ENCODE measurements at places on chromosomes 1 and 21.

GRCh38 chr1:60130703-60131102 is 57.1 kb upstream of the C1orf87 start:
- DNase-seq, result no peak

DNA sequence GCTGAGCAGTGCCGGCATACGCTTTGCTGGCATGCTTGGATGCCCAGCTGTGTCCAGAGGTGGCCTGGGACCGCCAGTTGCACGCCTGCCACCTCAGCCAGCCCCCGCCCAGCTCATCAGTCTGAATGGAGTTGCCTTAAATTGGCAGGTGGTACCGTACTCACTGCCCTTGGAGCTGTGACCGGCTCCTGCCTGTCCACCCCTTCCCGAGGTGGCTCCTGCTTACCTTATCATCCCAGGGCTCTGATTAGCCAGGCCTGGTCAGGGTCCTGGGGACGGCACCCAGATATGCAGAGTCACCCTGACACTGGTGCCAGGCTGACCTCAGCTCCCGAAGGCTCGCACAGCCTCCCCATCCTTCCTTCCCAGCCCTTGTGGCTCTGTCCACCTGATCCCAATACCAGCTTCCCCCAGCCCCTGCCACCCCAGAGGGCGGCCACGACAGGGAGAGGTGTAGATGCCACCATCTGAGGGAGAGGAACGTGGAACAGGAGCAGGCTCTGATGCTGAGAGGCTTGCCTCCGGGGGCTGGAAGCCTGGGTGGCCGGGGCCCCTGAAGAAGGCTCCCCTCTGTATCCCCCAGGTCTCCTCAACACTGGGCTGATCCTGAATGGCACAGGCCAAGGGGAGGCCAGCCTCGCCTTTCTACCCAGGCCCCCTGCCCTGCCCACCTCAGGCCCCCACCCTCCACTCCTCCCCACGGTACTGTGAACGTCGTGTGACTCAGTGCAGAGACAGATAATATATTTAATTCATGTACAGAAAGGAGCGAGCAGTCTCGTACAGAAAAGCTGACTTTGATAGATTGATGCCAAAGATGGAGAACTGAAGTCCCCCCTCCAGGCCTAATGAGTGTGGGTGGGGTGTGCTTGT is 27.8 kb downstream of the CDK18 start:
- no peak for DNase-seq

DNA sequence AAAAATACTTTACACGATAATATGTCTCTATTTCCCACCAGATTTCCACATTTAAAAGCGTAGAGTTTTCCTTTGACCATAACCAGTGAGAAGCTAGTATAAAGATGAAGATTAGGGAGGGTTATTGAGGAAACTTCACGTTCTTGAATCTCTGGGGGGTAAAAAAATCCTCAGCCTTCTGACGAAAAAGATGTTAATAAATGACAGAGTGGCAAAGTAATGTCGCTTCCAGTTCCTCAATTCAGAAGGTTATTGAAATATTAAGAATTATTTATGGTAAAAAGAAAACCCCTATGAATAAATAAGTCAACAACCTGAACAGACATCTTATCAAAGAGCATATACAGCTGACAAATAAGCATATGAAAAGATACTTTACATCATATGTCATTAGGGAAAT is 241.0 kb downstream of the GPATCH2 start:
- DNase-seq, result no peak

DNA sequence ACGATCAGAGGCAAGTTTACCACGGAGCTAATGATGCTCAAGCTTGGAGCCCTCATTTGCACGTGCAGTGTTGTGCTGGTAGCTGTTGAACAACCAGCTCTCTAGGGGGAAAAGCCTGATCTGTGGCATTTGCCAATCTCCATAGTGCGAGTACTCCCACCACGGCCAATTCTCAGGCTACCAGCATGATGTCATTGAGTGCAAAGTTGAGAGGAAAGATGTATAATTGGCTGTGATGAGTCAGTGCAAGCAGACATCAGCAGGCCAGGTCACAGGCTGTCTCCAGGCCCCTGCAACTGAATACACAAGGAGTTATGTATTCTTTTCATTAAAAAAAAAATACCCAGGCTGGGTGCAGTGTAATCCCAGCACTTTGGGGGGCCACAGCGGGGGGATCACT is 233.1 kb upstream of the VAMP3 start:
- DNase-seq, result no peak

GRCh38 chr1:109547463-109548320 is 723 bp upstream of the GNAI3 start:
- no peak for DNase-seq

DNA sequence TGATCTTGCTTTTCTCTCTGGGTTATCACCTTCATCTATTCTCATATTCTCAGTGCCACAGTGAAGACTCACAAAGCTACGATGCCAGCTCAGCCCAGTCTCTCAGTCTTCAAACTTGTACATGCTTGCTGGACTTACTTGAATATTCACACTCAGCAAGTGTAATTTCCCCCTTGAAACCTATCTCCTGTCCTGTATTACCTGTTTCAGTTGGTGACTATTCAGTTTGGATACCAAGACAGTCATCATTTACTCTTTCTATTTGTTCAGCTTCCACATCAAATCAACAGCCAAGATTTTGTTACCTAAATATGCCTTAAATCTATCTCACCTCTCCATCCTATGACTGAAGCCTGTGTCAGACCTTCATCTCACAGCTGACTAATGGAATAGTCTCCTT is 209.7 kb downstream of the LRRC7 start:
- DNase-seq, result no peak

- no peak for DNase-seq
These were observed 353.5 kb downstream of the ST6GALNAC3 start for GRCh38 chr1:76428028-76428427.

- DNase-seq, result no peak
These were observed 8.9 kb upstream of the RCAN3 start for GRCh38 chr1:24493785-24494184.

- DNase-seq, result no peak
These were observed 161.4 kb upstream of the LMO4 start for GRCh38 chr1:87167157-87167789.

DNA sequence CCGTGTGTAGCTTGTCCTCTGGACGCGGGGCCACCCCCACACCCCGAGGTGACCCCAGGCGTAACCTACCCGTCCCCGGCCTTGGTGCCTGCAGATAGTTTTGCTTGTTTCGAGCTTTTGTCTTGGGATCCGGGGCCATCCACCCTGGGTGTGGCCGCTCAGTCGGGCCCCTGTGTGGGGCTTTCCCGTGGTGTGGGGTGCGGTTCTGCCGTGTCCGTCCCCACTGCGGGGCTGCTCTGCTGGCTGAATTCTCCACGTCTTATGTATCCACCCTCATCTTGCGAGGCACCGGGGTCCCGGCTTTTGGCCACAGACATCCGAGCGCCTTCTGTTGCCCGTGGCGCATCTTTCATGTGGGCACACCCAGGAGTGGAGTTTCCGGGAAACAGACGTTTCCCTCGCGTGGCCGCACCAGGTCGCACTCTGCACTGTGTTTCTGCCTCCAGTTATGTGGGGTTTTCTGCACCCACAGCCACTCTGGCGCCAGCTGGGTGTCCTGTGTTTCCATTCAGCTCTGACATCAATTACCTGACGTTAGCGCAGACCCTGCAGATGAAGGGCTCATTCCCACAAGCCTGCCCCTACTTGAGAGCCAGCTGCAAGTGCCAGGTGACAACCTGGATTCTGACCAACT is 64.9 kb downstream of the PRKCZ start:
- DNase-seq, result no peak

GRCh38 chr1:227357171-227357926 is 39.1 kb upstream of the CDC42BPA start:
- DNase-seq, result no peak

GRCh38 chr1:205510951-205511330 is 6.5 kb downstream of the CDK18 start:
- DNase-seq, result no peak

DNA sequence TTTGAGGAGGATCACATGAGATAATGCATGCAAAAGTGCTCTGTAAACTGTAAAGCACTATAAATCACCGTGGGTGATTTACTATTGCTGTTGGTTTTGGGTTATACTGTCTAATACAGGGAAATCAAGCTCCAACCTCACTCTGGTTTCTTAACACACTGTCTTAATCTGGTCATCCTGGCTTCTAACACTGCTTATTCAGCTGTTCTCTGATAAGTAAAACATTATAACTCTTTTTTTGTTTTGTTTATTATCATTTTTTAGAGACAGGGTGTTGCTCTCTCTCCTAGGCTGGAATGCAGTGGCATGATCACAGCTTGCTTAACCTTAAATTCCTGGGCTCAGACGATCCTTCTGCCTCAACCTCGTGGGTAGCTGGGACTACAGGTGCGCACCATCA is 21.9 kb upstream of the LSM10 start:
- no peak for DNase-seq

GRCh38 chr1:32234792-32235191 is 12.2 kb upstream of the FAM167B start:
- DNase-seq, result no peak

DNA sequence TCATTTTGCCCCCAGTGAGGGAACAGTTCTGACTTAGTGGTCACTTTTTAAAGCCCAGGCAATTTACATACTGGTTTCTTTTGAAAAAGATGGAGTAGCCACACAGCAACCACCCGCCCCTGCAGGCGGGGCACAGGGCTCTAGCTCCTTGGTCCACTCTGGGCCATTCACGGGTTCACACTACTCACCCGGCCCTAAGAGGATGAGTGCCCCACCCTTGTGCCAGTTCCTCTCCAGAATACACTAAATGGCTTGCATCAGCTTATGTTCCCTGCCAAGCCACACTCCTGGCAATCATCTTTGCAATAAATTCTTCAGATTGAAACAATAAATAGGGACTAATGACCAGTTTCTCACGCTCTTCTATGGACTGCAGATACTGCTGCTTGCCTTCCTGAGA is 15.7 kb upstream of the ATP13A2 start:
- no peak for DNase-seq

DNA sequence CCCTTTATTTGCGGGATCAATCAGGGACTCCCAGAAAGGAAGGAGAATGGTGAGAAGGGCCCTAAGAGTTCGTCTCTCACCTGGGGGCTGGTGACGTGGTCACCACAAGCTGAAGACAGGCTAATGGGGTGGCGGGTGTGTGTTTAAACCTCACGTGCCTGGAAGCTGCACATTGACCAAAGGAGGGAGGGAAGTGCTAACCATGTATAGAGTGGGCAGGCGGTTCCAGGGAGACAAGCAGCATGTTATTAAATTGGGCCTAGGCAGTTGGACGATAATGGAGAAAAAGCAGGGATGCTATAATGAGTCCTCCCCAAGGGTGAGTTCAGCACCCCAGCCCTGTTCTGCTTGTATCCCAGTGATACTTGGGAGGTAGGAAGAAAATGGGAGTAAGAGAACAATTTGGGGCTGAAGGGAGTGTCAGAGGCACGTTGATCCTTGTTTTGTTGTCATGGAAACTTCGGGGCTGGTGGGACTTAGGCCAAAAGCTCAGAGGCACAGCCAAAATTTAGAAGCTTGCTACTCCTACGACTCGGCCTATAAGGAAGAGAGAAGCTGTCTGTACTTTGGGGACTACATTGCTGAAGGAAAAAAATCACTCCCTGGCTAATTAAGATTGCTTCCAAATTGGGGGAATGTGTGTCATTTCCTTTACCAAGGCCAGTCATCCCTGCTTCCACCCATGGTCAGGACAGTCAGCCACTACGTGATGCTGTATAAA is 33.2 kb upstream of the EPHA8 start:
- no peak for DNase-seq

DNA sequence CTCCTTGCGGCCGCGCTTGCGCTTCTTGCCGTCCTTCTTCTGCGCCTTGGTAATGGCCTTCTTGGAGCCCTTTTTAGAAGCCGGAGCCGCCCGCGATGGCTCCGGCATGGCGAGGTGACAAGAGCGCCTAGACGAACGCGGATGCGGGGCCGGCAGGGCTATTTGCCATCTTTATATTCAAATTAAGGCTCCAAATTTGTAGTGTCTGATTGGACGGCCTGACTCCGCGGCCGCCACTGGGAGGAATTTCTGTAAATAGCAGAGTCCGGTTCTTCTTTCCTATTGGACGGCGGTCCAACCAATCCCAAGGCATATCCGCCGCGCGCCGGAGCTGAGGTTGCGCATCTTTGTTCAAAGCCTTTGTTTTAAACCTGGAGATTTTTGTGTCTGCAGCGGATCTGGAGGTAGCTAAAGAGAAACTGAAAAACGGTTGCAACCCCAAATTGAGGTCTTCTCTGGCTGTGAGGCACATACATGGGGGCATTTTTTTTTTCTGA is 22.6 kb upstream of the RNF187 start:
- DNase-seq, result peak; percentile 41

DNA sequence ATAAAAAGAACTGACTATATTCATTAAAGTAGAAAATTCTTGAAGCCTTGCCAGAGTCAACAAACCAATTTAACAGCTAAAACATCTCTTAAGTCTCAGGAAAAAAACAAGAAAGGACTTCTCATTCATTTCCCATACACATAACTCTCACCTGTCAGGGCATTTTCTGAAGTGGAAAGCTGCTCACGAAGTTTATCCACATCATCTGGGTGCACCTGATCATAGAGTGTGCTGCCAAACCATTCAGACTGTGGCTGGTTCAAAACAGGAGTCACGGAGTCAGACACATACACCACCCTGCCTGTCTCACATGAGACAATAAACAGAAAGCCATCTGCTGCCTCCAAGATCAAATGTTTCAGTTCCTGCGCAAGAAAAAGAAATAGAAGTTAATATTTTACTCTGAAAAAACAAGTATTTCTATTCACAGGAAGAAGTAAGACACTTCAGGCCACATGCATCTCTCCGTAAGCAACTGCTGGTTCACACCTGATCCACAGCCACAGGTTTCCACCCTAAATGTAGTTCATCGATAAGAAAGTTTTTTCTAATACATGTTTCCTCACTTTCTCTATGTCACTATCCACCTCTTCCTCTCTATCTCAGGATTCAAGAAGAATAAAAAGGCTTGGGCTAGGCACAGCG is 28.2 kb upstream of the CTSK start:
- no peak for DNase-seq

DNA sequence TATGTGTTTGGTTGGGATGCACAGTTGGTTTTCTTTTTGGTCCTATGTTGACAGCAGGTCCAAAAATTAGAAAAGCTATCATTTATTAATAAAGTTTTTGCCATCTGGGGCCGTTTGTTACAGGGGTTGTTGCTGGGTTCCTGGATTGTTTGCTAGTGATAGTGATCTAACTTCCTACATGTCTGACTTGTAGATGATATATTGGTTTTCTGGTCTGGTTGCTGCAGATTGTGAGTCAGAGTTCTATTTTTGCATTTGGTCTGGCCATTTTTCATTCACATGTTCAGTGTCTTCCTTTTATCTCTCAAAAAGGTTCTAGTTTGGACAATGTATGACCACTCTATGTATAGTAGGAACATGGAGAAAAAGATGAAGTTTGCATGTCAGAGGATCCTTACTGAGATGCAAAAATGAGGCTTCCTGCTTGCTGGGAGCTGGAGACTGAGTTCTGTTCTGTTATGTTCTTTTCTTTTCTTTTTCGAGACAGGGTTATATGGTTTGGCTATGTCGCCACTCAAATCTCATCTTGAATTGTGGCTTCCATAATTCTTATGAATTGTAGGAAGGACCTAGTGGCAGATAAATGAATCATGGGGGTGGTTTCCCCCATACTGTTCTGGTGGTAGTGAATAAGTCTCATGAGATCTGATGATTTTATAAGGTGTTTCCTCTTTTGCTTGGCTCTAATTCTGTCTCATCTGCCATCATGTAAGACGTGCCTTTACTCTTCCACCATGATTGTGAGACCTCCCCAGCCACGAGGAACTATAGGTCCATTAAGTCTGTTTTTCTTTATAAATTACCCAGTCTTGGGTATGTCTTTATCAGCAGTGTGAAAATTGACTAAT is 4.2 kb upstream of the NVL start:
- no peak for DNase-seq
